ENCODE measurements at places on chromosomes 2 and 18. TPM values are rescaled to one million over a fixed set of nuclear protein-coding genes. Genes with fewer than 3 reads are reported as not detected.

Gene COL4A4
- 11.7 TPM for total RNA-seq

Gene ARHGAP28
- total RNA-seq: 42.2 TPM

Gene HRH4
- total RNA-seq: not detected

Gene UBXN4
- total RNA-seq: 192 TPM

Gene TXNDC2
- not detected for total RNA-seq
